ENCODE measurements at places on chromosomes 5 and 9. TPM values are rescaled to one million over a fixed set of nuclear protein-coding genes. Genes with fewer than 3 reads are reported as not detected.

DNA sequence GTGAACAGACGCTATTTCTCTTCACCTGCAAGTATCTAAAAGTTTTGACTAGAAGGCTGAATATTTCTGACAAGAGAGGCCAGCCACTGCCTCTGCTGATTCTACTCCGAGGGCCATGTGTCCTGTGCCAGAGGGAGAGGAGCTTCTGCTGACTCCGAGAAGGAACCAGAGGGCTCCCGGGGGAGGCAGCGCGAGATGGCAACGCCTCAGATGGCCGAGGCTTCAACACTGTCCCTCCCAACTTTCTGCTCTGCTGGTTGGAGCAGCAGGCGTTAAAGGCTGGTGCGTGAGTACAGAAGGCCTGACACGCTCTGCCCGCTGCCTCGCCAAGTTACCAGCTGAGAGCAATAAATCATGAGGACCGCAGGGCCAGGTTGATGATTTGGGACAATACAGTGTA is 178.8 kb downstream of the GAPVD1 start:
- H3K4me1 ChIP-seq, result no peaks in the 10 kb centered on the region
- no peak overlapping the region for H3K4me3 ChIP-seq
- peaks cover 3% of the 10 kb centered on the region for H3K36me3 ChIP-seq
- no peak for DNase-seq
- no peak overlapping the region for H3K27ac ChIP-seq
- H3K27me3 ChIP-seq, result no peaks in the 10 kb centered on the region

- no peaks in the 10 kb centered on the region for H3K36me3 ChIP-seq
- peaks cover 9% of the 10 kb centered on the region for H3K4me1 ChIP-seq
- no peak overlapping the region for H3K4me3 ChIP-seq
- DNase-seq, result no peak
- H3K27me3 ChIP-seq, result peaks cover 9% of the 10 kb centered on the region
- H3K27ac ChIP-seq, result no peak overlapping the region
Measured at GRCh38 chr5:158747816-158748432, 351.8 kb downstream of the EBF1 start.

- no peak overlapping the region for H3K27ac ChIP-seq
- H3K4me3 ChIP-seq, result no peak overlapping the region
- no peaks in the 10 kb centered on the region for H3K27me3 ChIP-seq
- H3K4me1 ChIP-seq, result no peaks in the 10 kb centered on the region
- H3K36me3 ChIP-seq, result no peaks in the 10 kb centered on the region
Measured at GRCh38 chr9:15086156-15086763, 176.0 kb upstream of the FREM1 start.

- peaks cover 4% of the 10 kb centered on the region for H3K27me3 ChIP-seq
- no peaks in the 10 kb centered on the region for H3K4me1 ChIP-seq
- no peak overlapping the region for H3K27ac ChIP-seq
Measured at GRCh38 chr5:137268646-137269045, 230.5 kb downstream of the SPOCK1 start.

- DNase-seq, result no peak
- H3K27ac ChIP-seq, result no peak overlapping the region
- no peaks in the 10 kb centered on the region for H3K4me1 ChIP-seq
- H3K4me3 ChIP-seq, result no peak overlapping the region
Measured at GRCh38 chr5:128762661-128763306, 202.5 kb upstream of the SLC27A6 start.

DNA sequence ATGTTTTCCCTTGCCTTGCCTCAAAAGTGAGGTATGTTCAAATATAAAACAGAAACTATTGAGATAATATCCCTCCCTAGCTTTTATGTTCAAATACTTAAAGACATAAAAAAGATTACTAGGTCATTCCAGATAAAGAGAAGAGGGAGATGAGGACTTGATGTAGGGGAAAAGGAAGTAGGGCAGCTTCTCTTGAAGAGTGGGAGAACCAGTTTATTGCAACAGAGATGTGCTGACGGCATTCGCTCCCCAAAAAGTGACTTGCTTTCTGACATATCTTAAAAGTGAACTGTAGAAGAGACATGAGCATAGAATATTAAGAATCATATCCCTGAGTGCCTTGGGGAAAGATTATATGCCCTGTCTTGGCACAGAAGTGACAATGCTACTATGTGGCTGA is 330.2 kb upstream of the NREP start:
- H3K27ac ChIP-seq, result no peak overlapping the region
- H3K4me1 ChIP-seq, result no peaks in the 10 kb centered on the region
- H3K36me3 ChIP-seq, result no peaks in the 10 kb centered on the region
- H3K27me3 ChIP-seq, result no peaks in the 10 kb centered on the region

GRCh38 chr9:135524130-135524861 is 3.1 kb downstream of the LCN1 start:
- H3K4me3 ChIP-seq, result no peak overlapping the region
- peaks cover 6% of the 10 kb centered on the region for H3K27me3 ChIP-seq
- DNase-seq, result no peak
- no peaks in the 10 kb centered on the region for H3K4me1 ChIP-seq
- H3K27ac ChIP-seq, result no peak overlapping the region

DNA sequence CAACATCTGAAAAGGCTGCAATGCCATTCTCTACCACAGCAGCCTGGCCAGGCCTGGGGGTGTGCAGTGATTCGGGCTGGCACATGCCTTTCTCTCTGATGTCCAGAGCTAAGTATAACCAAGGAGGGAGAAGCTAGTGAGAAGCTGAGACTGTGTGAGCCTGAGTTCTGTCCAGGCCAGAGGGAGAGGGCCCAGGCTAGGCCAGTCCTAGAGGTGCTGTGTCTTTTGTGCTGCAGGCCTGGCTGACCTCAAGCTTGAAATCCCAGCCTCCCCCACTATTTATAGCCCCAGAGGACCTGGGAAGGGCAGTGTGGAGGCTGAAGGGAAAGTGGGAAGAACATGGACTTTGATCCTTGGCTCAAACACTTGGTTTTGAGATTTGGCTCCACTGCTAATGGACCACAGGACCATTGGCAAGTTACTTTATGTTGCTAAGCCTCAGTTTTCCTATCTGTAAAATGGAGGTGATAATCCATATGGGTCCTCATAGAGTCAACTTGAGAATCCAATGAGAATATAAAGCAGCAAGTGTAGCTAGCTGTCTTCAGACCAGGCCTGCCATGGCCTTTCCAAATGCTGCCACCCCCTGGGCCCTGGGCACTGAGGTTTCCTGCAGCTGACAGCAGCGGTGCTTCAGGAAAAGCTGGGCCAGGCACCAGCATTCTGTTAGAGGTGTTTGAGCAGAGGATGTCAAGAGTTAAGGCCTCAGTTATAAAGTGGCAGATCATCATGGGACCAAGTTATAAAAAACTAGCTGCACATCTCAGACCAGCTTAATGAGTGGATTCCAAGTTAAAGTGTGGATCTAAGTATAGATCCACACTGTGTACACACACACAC is 21.1 kb downstream of the BNIP1 start:
- no peaks in the 10 kb centered on the region for H3K4me1 ChIP-seq
- no peak overlapping the region for H3K27ac ChIP-seq
- peaks cover 13% of the 10 kb centered on the region for H3K36me3 ChIP-seq

- no peak overlapping the region for H3K4me3 ChIP-seq
- DNase-seq, result no peak
- H3K27ac ChIP-seq, result no peak overlapping the region
- peaks cover 5% of the 10 kb centered on the region for H3K4me1 ChIP-seq
- H3K36me3 ChIP-seq, result peaks cover 59% of the 10 kb centered on the region
- no peaks in the 10 kb centered on the region for H3K27me3 ChIP-seq
Measured at GRCh38 chr9:131140112-131140511, 14.7 kb downstream of the NUP214 start.

The RNF145 gene
- 179 TPM for total RNA-seq

The DMAC1 gene
- 46.4 TPM for total RNA-seq

The NR2F1 gene
- total RNA-seq, result not detected

The FBP2 gene
- total RNA-seq, result not detected

The SLC36A1 gene
- 7.9 TPM for total RNA-seq

The ANKRD20A1 gene
- 1.9 TPM for total RNA-seq

The ADAMTSL1 gene
- not detected for total RNA-seq

The FOXD4L3 gene
- not detected for total RNA-seq

Measured in activated T-helper 1 cell treated with anti-CD3 and anti-CD28 coated beads, Interleukin-12 subunit alpha, Interleukin-12 subunit beta, Interleukin-2, Interleukin-4 antibody, amounts not matched to agents 30 ng/mL and 10 ng/mL and 1 ng/mL, durations not matched to agents 14 hours and 24 hours and 36 hours (primary cell).